ENCODE measurements at places on chromosomes 6 and 20. TPM values are rescaled to one million over a fixed set of nuclear protein-coding genes. Genes with fewer than 3 reads are reported as not detected.

DNA sequence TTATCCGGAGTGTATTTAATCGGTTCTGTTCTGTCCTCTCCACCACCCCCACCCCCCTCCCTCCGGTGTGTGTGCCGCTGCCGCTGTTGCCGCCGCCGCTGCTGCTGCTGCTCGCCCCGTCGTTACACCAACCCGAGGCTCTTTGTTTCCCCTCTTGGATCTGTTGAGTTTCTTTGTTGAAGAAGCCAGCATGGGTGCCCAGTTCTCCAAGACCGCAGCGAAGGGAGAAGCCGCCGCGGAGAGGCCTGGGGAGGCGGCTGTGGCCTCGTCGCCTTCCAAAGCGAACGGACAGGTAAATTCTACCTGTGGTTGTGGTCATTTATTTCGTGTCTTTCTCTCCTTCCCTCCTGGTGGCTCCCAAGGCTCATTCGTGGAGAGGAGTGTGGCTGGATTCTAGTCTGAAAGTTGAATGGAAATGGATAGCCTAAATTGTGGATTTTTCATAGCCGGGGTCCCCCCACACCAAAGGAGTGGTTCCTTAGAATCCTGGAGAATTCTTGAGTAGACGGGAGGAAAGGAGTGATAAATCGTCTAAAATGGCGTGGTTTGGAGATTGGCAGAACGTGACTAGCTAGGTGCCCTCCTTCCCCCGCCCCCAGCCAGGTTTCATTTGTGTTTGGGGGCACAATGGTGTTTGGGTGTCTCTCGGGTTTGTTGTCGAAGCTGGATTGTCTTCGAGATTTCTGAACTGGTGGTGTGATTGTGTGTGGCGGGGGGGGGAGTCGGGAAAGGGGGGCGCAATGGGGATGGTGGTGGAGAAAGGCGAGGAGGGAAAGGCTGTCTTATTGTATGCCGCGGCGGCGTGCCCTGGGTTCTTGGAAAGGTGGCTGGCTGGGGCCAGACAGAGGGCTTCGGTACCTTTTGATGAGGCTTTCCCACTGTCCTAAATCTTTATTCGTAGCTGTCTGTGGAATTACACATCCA lies 673 bp downstream of the MARCKS start:
- no peaks in the 10 kb centered on the region for H3K27me3 ChIP-seq
- no peaks in the 10 kb centered on the region for H3K36me3 ChIP-seq

DNA sequence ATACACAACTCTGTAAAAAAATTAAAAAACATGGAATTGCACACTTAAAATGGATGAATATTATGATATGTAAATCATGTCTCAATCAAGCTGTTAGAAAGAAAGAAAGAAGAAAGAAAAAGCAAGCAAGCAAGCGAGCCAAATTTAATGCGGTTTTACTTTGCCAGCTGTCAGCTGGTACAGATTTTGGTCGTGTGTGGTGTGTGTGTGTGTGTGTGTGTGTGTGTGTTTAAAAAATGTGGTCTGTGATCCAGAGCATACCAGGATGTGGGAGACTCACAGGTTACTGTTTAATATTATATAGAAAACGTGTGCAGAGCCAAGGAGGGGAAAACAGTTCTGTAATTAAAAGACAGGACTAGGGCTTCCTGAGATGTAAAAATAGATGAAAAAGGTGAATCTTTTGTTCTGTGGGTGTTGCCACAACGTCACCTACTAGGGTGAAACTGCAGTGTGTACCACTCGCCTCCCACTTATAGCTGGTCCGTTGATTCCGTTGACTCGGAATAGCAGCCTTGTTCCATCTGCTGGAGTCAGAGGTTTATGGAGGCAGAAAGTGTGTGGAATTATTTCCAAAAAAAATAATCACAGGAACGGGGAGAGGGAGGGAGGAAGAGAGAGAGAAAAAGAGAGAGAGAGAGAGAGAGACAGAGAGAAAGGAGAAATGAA lies 197.7 kb downstream of the BCAS1 start:
- no peak overlapping the region for H3K27ac ChIP-seq
- peaks cover 16% of the 10 kb centered on the region for H3K4me1 ChIP-seq
- H3K36me3 ChIP-seq, result no peaks in the 10 kb centered on the region

- peaks cover 7% of the 10 kb centered on the region for H3K4me1 ChIP-seq
- no peak overlapping the region for H3K4me3 ChIP-seq
- H3K27me3 ChIP-seq, result no peaks in the 10 kb centered on the region
Observed at GRCh38 chr20:19543101-19543500, 215.0 kb upstream of the RIN2 start.

SNX21 gene
- 133 TPM for total RNA-seq

RAD21L1 gene
- not detected for total RNA-seq

GRCh38 chr20:37303637-37304036 lies 14.2 kb downstream of the MANBAL start:
- H3K4me1 ChIP-seq, result peaks cover 75% of the 10 kb centered on the region
- peak overlapping the region; percentile 81 for H3K27ac ChIP-seq
- no peak for DNase-seq

DNA sequence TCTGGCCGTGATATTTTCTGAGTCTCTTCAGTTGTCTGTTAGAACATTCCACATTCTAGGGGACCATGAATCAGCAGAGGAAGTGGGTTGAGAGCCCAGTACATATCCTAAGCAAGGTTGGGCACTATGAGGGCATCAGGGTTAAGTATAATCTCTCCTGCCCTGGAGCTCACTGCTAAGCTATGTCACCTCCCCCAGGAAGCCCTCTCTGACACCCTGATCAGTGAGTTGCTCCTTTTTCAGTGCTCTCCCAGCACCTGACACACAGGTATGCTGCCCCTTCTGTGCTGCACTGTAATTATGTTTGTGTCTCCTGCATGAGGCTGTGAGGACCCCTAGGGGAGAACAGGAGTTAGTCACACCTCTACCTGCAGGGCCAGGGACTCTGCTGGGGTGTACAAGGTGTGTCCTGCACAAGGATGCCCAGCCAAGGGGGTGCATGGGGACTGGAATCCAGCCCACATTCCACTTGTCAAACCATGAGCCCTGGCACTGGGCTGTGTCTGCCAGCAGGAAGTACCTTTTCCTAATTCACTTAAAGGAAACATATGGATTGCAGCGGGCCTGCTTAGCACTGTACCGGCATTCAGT lies 3.9 kb downstream of the RAB44 start:
- no peak overlapping the region for H3K4me3 ChIP-seq
- H3K27ac ChIP-seq, result no peak overlapping the region
- no peak for DNase-seq
- H3K4me1 ChIP-seq, result no peaks in the 10 kb centered on the region

GRCh38 chr6:72111611-72112010 lies 225.3 kb downstream of the RIMS1 start:
- H3K4me3 ChIP-seq, result no peak overlapping the region
- no peaks in the 10 kb centered on the region for H3K27me3 ChIP-seq
- no peak overlapping the region for H3K27ac ChIP-seq
- no peak for DNase-seq
- H3K4me1 ChIP-seq, result no peaks in the 10 kb centered on the region
- H3K36me3 ChIP-seq, result no peaks in the 10 kb centered on the region

DNA sequence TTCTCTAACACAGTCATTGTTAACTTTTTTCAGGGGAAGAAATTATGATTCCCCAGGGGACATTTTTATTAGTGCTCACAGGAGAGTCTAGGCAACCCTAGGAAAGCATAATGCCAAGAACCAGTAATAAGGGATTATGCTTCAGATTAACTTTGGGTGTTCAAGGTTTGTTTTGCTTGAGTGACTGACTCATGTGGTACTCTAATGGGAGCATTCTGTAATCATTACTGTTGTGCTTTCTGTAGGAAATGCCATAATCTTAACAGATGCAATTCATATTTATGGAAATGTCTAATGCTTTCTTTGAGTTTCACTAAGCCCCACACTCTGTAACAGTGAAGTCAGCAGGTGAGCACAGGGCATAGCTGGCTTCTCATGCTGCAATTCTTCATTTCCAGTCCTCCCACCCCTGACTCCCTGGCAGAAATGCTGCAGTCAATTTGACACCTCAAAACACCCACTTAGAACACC lies 263.4 kb upstream of the MAN1A1 start:
- H3K4me1 ChIP-seq, result no peaks in the 10 kb centered on the region
- no peak overlapping the region for H3K4me3 ChIP-seq
- H3K36me3 ChIP-seq, result no peaks in the 10 kb centered on the region
- H3K27me3 ChIP-seq, result no peaks in the 10 kb centered on the region

- no peaks in the 10 kb centered on the region for H3K36me3 ChIP-seq
- no peak overlapping the region for H3K4me3 ChIP-seq
- H3K27ac ChIP-seq, result no peak overlapping the region
- H3K27me3 ChIP-seq, result no peaks in the 10 kb centered on the region
- H3K4me1 ChIP-seq, result no peaks in the 10 kb centered on the region
- no peak for DNase-seq
Observed at GRCh38 chr6:75550544-75551167, 51.0 kb upstream of the SENP6 start.

GRCh38 chr6:29641430-29642148 lies 8.6 kb upstream of the GABBR1 start:
- no peak overlapping the region for H3K27ac ChIP-seq
- H3K36me3 ChIP-seq, result no peaks in the 10 kb centered on the region
- no peaks in the 10 kb centered on the region for H3K27me3 ChIP-seq

STMND1 gene
- total RNA-seq, result not detected

BPIFB4 gene
- not detected for total RNA-seq

- H3K4me3 ChIP-seq, result no peak overlapping the region
- H3K27me3 ChIP-seq, result no peaks in the 10 kb centered on the region
Observed at GRCh38 chr20:34491226-34491931, 24.8 kb upstream of the DYNLRB1 start.

CALHM5 gene
- total RNA-seq, result 14.0 TPM

- H3K27ac ChIP-seq, result no peak overlapping the region
- no peaks in the 10 kb centered on the region for H3K4me1 ChIP-seq
- H3K4me3 ChIP-seq, result no peak overlapping the region
- no peaks in the 10 kb centered on the region for H3K27me3 ChIP-seq
- H3K36me3 ChIP-seq, result peaks cover 26% of the 10 kb centered on the region
- DNase-seq, result no peak
Observed at GRCh38 chr20:38224531-38224930, 36.0 kb downstream of the KIAA1755 start.

GRCh38 chr20:51749674-51750036 lies 18.5 kb downstream of the ATP9A start:
- H3K4me1 ChIP-seq, result peaks cover 40% of the 10 kb centered on the region
- no peaks in the 10 kb centered on the region for H3K27me3 ChIP-seq
- peak overlapping the region; percentile 92 for H3K27ac ChIP-seq
- H3K36me3 ChIP-seq, result no peaks in the 10 kb centered on the region

BEND6 gene
- total RNA-seq, result 0.21 TPM

DNA sequence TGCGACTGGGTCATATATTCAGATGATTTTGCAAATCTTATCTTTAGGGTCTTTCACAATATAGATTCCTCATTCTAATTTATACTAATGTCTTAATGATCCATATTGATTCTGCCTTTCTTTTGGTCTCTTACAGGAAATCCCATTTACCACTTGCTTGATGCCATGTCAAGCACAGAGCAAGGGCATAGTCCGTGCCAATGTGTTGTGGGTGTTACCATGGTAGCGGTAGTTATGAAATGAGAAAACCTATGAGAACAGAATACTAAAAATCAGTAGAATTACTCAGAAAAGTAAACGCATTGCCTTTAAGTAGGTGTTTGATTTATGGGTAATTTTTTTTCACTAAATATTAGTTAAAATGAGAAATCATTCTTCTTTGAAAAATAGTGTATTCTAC lies 153.9 kb upstream of the RAB32 start:
- H3K4me1 ChIP-seq, result no peaks in the 10 kb centered on the region
- no peak overlapping the region for H3K27ac ChIP-seq
- H3K27me3 ChIP-seq, result no peaks in the 10 kb centered on the region
- H3K4me3 ChIP-seq, result no peak overlapping the region
- no peaks in the 10 kb centered on the region for H3K36me3 ChIP-seq
- DNase-seq, result no peak

- H3K27me3 ChIP-seq, result no peaks in the 10 kb centered on the region
- H3K4me1 ChIP-seq, result no peaks in the 10 kb centered on the region
- H3K4me3 ChIP-seq, result no peak overlapping the region
- DNase-seq, result no peak
Observed at GRCh38 chr6:145534989-145535388, 200.3 kb downstream of the EPM2A start.

EPPIN gene
- not detected for total RNA-seq

GRCh38 chr6:116189472-116189871 lies 63.5 kb upstream of the COL10A1 start:
- no peak for DNase-seq
- H3K4me3 ChIP-seq, result no peak overlapping the region
- no peak overlapping the region for H3K27ac ChIP-seq
- no peaks in the 10 kb centered on the region for H3K36me3 ChIP-seq
- H3K27me3 ChIP-seq, result no peaks in the 10 kb centered on the region

CDH4 gene
- not detected for total RNA-seq

DNA sequence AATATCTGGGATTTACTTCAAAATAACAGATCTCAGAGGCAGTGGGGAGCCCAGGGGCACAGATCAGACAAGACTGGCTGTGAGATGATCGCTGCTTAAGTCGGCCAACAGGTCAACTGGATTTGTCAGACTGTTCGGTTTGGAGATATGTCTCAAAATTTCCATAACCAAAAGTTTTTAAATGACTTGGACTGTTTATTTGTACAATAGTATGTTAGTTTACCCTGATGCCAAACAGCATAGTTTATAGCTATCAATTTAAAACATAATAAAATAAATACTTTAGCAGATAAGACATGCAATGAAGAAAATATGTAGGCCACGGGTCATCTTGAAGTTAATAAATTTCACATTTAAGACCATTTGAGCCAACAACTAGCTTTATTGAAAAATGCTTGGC lies 126.7 kb downstream of the IRF4 start:
- no peak overlapping the region for H3K4me3 ChIP-seq
- no peak for DNase-seq
- no peak overlapping the region for H3K27ac ChIP-seq
- peaks cover 9% of the 10 kb centered on the region for H3K36me3 ChIP-seq
- no peaks in the 10 kb centered on the region for H3K27me3 ChIP-seq

GRCh38 chr6:78623554-78623953 lies 243.8 kb upstream of the IRAK1BP1 start:
- no peaks in the 10 kb centered on the region for H3K4me1 ChIP-seq
- DNase-seq, result no peak
- no peaks in the 10 kb centered on the region for H3K27me3 ChIP-seq
- no peaks in the 10 kb centered on the region for H3K36me3 ChIP-seq
- no peak overlapping the region for H3K27ac ChIP-seq

DNA sequence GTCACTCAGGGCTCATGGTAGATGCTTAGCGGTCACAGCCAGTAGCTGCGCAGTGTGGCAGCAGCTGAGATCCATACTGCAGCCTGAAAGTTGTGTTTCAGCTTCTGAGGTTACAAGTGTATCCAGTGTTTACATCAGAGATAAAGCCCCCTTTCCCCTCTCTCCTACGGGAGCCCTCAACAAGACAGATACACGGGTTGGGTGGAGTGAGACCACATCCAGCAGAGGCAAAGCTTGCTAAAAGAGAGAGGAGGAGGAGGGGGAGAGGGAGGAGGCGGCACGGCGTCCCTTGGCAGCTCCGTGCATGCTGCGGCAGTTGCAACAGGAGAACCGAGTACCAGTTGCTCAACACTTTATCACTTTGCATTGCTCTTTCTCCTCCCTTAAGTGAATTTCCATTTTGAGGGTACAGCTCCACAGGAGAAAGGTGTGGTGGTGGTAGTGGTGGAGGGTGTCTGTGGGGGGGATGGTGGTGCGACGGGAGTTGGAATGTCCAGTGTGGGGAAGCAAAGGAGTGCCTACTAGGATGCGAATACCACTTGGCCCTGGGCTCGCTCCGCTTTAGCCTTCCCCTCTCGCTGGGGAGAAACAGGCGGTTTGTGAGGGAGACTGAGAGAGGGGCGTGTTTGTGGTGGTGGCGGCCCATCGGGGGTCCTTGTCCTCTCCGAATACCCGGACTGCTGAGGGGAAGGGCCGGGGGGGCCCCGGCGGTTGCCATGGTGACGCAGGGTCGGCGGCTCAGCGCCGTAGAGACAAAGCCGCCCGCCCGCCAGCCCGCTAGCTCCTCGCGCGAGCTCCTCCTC lies 405 bp upstream of the RNF182 start:
- peaks cover 7% of the 10 kb centered on the region for H3K27me3 ChIP-seq
- H3K36me3 ChIP-seq, result no peaks in the 10 kb centered on the region
- peak overlapping the region; percentile 73 for H3K4me3 ChIP-seq
- no peak overlapping the region for H3K27ac ChIP-seq

All from thoracic aorta (tissue), 2 donors.